Daoy (cell line): ENCODE measurements at places on chromosomes 6 and 20. TPM values are rescaled to one million over a fixed set of nuclear protein-coding genes. Genes with fewer than 3 reads are reported as not detected.

GRCh38 chr6:101163611-101164010 is 229.9 kb upstream of the GRIK2 start:
- no peak for DNase-seq

- no peak for DNase-seq
Observed at GRCh38 chr20:18719426-18719825, 94.2 kb upstream of the SCP2D1 start.

- peak; percentile 78 for DNase-seq
Observed at GRCh38 chr6:2563635-2564034, 187.1 kb downstream of the MYLK4 start.

DNA sequence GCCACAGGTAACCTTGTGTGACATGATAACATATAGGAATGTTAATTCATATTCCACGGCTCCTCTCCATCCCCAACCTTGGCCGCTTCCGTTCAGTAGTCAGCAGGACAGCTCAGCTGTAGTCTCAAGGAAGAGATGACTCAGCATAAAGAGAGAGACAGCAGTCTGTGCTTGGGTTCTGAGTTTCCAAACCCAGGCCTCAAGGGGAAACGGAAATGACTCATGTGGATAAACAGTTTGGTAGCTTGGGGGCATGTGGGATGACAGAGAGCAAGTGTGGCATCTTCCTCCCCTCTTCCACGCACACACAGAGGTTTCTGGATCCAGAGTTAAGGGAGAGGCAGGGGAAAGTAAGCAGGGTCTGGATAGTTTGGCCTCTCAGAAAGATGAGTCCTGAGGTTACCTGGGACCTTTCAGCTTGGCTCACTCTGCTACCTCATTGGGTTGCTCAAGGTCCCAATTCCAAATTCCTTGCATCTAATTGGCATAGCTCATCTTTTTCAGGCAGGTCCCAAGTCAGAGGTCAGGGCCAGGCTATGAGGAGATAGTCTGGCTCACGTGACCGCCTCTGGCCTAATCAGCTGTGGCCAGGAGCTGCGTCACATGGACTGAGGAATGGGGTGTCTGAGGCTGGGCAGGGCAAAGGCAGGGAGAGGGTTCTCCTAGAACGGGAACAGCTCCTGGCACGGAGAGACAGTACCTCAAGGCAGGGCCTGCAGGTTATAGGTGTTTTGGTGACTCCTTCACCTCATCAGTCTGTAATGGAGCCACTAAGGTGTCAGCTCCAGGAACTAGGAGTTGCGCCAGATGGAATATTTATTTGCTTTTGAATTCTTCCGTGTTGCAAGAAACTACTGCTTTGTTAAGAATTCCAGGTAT is 36.5 kb upstream of the MLN start:
- peak; percentile 98 for DNase-seq

- DNase-seq, result no peak
Observed at GRCh38 chr6:115583290-115583689, 477.4 kb downstream of the FRK start.

DNA sequence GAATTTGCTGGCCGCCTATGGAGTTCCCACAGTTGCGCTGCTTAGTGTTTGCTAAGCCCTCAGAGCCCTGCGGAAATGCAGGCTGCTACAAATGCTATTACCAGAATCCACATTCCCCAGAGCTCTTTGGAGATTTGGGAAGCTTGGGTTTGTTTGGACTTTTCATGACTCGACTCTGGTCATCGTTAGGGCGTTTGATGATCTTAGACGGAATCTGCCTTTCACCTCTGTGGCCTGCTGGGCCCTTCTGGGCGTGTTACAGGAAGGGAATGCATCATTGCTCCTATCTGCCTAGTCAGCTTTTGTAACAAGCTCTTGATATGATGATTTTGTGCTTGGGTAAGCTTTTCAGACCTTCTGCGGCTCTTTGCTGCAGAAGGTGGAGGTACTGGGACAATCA is 50.8 kb downstream of the EYA2 start:
- DNase-seq, result no peak

- no peak for DNase-seq
Observed at GRCh38 chr6:34393191-34393965, 909 bp upstream of the NUDT3 start.

DNA sequence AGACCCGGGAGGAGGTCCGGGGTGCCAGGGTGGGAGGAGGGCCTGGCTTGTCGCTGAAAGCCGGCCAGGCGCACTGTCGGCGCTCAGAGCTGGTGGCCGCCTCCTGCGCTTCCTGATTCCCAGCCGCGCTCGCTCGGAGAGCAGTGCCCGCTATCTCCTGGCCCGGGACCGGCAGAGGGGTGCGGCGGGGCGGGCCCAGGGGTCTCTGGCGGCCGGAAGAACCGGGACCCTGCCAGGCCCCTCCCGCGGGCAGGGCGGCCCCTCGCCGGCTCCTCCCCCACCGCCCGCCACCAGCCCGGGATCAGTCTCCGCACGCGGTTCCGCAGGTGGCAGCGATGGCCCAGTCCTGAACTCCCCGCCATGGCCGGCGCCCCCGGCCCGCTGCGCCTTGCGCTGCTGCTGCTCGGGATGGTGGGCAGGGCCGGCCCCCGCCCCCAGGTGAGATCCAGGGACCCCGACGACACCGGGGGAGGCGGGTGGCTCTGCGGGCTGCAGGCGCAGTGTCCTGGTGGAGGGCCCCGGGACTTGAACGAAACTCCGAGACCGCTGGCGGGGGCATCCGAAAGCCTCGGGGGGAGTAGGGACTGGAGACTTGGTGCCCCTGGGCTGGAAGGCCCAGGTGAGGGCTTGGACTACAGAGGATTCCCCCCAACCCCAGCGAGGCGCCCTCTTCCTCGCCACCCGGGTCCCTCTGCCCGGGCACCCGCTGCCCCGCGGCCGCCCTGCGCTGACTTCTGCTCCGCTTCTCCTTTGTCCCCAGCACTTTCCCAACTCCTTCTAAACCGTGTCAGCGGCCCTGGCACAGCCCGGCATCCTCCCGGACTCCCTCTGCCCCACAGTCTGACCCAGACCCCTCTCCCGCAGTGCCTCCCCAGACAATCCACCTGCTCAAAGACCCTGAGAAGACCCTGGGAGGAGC is at the start of gene GLP1R:
GLP1R (plus strand) TSS at position 301 of the 919 bp plus-strand sequence; CDS start at position 361, 60 bp downstream.
- peak; percentile 29 for DNase-seq

GRCh38 chr6:166472636-166473035 is 89.9 kb upstream of the MPC1 start:
- no peak for DNase-seq

DNA sequence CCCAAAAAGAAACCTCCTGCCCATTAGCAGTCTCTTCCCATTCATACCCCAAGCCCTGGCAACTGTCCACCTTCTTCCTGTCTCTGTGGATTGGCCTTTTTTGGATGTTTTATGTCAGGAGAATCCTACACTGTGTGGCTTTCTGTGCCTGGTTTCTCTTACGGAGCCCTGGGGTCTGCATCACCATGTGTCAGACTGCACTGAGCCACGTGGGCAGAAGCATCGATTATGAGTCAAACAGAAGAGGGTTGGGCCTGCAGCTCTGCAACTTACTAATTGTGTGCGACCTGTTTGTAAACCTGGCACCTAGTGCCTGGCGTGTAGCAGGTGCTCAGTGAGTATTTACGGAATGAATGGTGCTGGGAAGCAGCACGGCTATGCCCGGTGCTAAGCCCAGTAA is 62.6 kb downstream of the IGF2R start:
- peak; percentile 37 for DNase-seq

DACT2 gene
- not detected in 2 replicates for total RNA-seq

RPRD1B gene
- 18.2 and 24.4 TPM in 2 replicates for total RNA-seq

KCNQ2 gene
- 0.17 TPM in 1 of 2 replicates, not detected in the other for total RNA-seq

SEMG1 gene
- not detected in 2 replicates for total RNA-seq

JPH2 gene
- 1.5 and 2.1 TPM in 2 replicates for total RNA-seq
